ENCODE measurements at places on chromosomes 11 and 22. TPM values are rescaled to one million over a fixed set of nuclear protein-coding genes. Genes with fewer than 3 reads are reported as not detected.

DNA sequence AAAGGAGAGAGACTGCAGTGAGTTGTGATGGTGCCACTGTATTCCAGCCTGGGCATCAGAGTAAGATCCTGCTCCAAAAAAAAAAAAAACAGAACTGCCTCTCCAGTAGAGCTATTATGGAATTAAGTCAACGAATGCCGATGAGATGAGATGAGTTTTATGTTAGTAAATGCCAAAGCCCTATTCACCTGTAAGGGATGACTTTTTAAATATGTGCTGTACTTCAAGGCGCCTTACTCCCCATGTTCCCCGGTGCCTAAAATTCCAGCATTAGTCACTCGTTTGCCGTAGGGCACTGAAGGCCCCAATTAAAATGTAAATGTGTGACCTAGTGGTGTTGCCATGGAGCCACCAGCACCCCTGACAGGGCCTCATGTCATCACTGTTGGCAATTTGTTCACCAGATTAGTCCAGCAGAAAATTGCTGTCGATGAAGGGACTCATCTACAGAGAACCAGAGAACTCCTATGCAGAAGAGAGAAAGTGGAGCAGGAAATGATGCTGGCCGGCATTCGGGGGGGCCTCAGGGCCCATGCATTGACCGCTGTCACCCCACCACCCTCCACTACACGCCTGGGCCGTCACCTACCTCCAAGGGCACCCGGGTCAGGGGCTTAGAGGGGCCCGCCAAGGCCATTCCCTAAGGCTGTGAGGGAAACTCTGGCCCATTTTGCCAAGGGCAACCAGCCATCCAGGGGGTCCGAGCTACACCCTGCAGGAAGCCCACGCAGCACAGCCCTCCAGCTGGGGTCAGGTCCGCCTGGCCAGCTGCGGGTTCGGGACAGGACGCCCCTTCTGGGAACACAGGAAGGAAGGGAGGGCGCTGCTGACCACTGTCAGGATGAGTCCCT is 17.8 kb downstream of the LIF start:
- peak; percentile 74 for DNase-seq

- peak; percentile 88 for DNase-seq
Measured at GRCh38 chr22:45450921-45451651, 37.6 kb downstream of the RIBC2 start.

The EMID1 gene
- not detected for polyA plus RNA-seq

The PATE2 gene
- polyA plus RNA-seq = not detected

The SLC29A2 gene
- 0.15 TPM for polyA plus RNA-seq

The RIMBP3B gene
- 0.02 TPM for polyA plus RNA-seq
